ENCODE measurements at places on chromosomes 11 and 22.

DNA sequence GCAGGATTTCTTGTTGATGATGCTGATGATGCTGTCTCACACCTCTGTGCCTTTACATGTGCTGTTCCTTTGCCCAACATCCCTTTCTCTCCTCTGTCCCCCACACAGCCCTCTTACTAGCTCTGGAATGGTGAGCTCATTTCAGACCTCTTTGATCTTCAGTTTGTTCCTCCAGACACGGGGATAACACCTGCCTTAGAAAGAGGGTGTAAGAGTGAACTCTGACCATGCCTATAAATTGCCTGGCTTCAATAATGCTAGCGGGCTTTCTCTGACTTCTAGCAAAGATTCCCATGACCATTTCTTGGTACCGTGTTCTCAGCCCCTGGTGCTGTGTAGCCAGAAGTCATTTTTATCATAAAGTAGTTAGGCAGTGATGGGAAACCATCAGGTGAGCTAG, 55.9 kb upstream of the DRD2 start:
- DNase-seq = no peak

GRCh38 chr11:91312541-91312940, 912.1 kb upstream of the FAT3 start:
- no peak for DNase-seq

- peak; percentile 46 for DNase-seq
Measured at GRCh38 chr11:450809-451451, 851 bp downstream of the PTDSS2 start.

GRCh38 chr22:29831186-29831921, 6.7 kb downstream of the ASCC2 start:
- no peak for DNase-seq

GRCh38 chr11:32435511-32435941, at the start of gene WT1:
TSS of gene WT1 (minus strand) at chr11:32435539.
- DNase-seq = no peak

DNA sequence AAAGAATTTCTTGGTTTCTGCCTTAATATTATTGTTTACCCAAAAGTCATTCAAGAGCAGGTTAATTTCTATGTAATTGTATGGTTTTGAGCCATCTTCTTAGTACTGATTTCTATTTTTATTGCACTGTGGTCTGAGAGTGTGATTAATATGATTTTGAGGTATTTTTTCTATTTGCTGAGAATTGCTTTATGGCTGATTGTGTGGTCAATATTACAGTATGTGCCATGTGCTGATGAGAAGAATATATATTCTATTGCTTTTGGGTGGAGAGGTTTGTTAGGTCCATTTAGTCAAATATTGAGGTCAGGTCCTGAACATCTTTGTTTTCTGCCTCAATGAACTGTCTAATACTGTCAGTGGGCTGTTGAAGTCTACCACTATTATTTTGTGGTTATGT, 20.7 kb upstream of the RAB38 start:
- DNase-seq = no peak

GRCh38 chr11:45610627-45611026, 54.8 kb downstream of the CHST1 start:
- DNase-seq = no peak
